ENCODE measurements at places on chromosomes 11 and 22. TPM values are rescaled to one million over a fixed set of nuclear protein-coding genes. Genes with fewer than 3 reads are reported as not detected.

- no peak overlapping the region for H3K4me3 ChIP-seq
- H3K27ac ChIP-seq, result no peak overlapping the region
- no peak for DNase-seq
- H3K4me1 ChIP-seq, result no peaks in the 10 kb centered on the region
- H3K36me3 ChIP-seq, result no peaks in the 10 kb centered on the region
- peaks cover 5% of the 10 kb centered on the region for H3K27me3 ChIP-seq
These were observed 36.3 kb upstream of the TMEM45B start for GRCh38 chr11:129779342-129779741.

GRCh38 chr11:73160005-73160760, 18.1 kb upstream of the FCHSD2 start:
- DNase-seq, result no peak
- no peak overlapping the region for H3K4me3 ChIP-seq
- H3K36me3 ChIP-seq, result no peaks in the 10 kb centered on the region
- peaks cover 2% of the 10 kb centered on the region for H3K27me3 ChIP-seq
- peaks cover 37% of the 10 kb centered on the region for H3K4me1 ChIP-seq
- H3K27ac ChIP-seq, result no peak overlapping the region

DNA sequence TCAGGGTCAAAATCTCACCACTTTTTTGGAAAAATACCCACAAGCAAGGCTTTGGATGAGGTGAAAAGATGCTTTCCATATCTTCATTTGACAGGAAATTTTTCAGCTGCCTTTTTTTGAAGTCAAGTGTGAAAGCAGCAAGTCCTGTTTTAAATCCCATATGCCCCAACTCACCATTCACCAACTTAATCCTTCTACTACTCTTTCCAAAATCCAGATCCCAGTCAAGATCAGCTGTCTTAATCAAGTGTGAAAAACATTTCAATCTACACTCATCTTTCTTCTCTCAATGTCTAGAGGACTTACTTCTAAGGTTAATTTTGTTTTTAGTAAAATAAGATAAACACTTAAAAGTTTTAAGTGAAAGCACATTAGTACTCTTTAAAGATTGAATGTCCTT, 128.4 kb upstream of the CEP126 start:
- DNase-seq, result no peak
- H3K27me3 ChIP-seq, result no peaks in the 10 kb centered on the region
- H3K36me3 ChIP-seq, result no peaks in the 10 kb centered on the region

DNA sequence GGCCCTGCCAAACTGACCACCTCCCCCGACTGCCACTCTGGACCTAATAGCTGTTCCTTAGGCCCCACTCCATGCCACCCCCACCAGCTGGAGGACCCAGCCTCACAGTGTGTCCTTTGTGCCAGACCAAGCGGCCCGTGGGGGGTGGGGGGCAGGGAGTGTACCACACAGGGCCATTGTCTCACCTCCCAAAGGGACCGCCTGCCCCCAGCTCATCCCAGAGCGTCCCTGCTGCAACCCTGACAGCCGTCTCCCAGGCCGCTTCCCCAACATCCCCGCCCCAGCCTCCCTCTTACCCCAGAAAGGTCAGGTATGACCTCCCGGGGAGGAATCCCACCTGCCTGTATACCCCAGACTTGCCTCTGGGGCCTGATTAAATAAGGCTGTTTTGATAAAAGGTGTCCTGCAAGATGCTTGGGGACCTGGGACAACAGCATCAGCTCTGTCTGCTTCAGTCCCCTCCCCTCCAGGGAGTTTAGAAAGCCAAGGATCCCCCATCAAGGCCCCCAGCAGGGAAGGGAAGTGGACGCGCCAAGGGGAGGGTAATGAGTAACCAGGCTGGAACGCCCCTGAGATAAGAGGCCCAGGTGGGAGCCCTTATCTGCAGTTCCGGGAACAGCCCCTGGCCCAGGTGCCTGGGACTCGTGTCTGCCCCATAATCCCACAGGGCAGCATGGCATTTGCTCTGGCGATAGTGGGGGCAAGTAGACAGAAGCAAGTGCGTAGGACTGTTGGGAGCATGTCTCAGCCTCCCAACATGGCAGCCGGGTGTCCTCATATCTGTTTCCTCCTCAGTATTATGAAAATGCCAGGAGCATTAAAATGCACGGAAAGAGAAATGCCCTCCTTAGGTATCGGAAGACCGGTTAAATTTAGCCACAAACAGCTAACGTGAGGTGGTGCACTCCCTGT, 9.0 kb downstream of the CDC42EP1 start:
- H3K27ac ChIP-seq, result no peak overlapping the region
- H3K27me3 ChIP-seq, result peaks cover 15% of the 10 kb centered on the region
- peaks cover 19% of the 10 kb centered on the region for H3K4me1 ChIP-seq
- no peak for DNase-seq

DNA sequence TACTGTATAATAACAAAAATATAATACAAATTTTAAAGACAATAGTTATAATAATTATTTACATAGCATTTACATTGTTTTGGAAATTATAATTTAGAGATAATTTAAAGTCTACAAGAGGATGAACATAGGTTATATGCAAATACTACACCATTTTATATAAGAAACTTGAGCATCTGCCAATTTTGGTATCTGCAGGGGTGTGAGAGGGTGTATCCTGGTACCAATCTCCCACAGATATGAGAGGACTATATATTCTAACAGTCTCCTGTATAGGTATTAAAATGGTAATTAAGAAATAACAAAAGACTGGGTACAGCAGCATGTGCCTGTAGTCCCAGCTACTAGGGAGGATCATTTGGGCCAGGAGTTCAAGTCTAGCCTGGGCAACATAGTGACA, 134.4 kb downstream of the APOL5 start:
- H3K4me1 ChIP-seq, result no peaks in the 10 kb centered on the region
- no peak overlapping the region for H3K27ac ChIP-seq
- no peaks in the 10 kb centered on the region for H3K36me3 ChIP-seq
- peaks cover 3% of the 10 kb centered on the region for H3K27me3 ChIP-seq
- no peak overlapping the region for H3K4me3 ChIP-seq

GRCh38 chr22:19728836-19729235, 5.5 kb downstream of the GP1BB start:
- no peaks in the 10 kb centered on the region for H3K36me3 ChIP-seq
- no peak overlapping the region for H3K4me3 ChIP-seq
- peaks cover 17% of the 10 kb centered on the region for H3K27me3 ChIP-seq
- H3K4me1 ChIP-seq, result peaks cover 5% of the 10 kb centered on the region

GRCh38 chr11:112525270-112525669, 264.6 kb upstream of the PLET1 start:
- no peak overlapping the region for H3K4me3 ChIP-seq
- DNase-seq, result no peak
- peaks cover 4% of the 10 kb centered on the region for H3K27me3 ChIP-seq
- no peak overlapping the region for H3K27ac ChIP-seq
- no peaks in the 10 kb centered on the region for H3K4me1 ChIP-seq

DNA sequence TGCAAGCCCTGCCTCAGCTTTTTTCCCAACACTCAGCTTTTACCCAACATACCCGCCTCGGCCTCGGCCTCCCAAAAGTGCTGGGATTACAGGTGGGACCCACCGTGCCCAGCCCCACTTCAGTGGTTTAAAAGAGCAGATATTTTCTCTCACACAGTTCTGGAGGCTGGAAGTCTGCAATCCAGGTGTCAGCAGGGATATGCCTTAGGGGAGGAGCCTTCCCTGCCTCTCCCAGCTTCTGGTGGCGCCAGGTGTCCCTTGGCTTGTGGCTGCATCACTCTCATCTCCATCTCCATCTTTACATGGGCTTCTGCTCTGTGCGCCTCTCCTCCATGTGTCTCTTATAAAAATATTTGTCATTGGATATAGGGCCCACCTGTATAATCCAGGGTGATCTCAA, 50.0 kb downstream of the MCHR1 start:
- H3K27ac ChIP-seq, result peak overlapping the region; percentile 55
- H3K27me3 ChIP-seq, result no peaks in the 10 kb centered on the region

DNA sequence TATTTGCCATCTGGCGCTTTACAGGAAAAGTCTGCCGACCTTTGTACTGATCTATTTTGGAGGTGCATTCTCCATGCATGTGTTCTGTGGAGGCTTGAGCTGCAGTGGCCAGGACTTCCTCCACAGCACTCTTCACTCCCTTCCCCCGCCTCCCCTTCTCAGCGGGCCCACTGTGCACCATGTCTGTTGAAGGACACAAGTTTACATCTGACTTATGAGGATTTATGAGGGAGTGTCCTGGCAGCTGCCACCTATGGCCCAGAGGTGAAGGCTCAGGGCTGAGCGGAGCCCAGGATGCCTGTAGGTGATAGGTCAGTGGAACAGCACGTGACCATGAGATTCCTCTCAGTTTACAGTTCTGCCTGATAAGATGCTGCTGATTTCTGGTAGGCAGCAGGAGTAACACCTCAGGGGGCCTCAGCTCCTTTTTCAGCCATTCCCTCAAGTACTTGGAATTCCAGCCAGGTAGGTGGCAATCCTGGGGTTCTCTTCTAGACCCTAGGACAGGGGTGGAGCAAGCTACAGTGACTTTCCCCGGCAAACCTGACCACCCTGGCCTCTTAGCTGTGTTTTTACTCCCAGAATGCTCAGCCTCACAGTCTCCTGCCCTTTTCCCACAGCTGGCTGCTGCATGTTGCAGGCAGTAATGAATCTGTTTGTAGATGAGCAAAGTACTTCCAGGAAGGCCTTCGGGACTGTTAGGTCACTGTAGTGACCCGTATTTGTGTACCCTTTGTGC, 59.9 kb downstream of the PPFIBP2 start:
- H3K27ac ChIP-seq, result no peak overlapping the region
- no peak overlapping the region for H3K4me3 ChIP-seq
- DNase-seq, result no peak
- no peaks in the 10 kb centered on the region for H3K36me3 ChIP-seq
- peaks cover 50% of the 10 kb centered on the region for H3K27me3 ChIP-seq

GRCh38 chr11:68855205-68855981, 13.7 kb upstream of the CPT1A start:
- no peak for DNase-seq
- no peaks in the 10 kb centered on the region for H3K36me3 ChIP-seq
- H3K27ac ChIP-seq, result no peak overlapping the region

DNA sequence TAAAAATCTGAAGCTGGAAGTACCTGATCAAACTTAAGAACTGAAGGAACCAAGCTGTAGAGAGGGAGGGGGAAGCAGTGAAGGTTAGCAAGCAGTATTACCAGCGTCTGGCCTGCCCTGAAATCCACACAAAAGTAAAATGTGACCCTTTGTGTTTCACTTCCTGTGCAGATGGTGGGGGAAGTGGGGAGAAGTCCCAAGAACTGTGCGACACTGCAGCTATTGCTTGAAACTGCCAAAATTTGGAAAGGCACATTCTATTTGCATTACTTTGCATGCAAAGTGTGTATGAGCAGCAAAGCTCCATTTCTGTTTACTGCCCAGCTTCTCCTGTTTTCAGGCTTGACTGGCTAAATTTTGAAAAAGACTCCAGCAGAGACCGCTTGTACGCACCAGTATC, 72.1 kb upstream of the BMAL1 start:
- peaks cover 6% of the 10 kb centered on the region for H3K27me3 ChIP-seq
- H3K4me3 ChIP-seq, result no peak overlapping the region
- no peaks in the 10 kb centered on the region for H3K36me3 ChIP-seq
- H3K27ac ChIP-seq, result no peak overlapping the region
- H3K4me1 ChIP-seq, result peaks cover 38% of the 10 kb centered on the region

GRCh38 chr22:25672289-25673084, 69.5 kb upstream of the MYO18B start:
- no peak overlapping the region for H3K4me3 ChIP-seq
- H3K27me3 ChIP-seq, result no peaks in the 10 kb centered on the region
- no peak for DNase-seq
- peaks cover 39% of the 10 kb centered on the region for H3K36me3 ChIP-seq
- H3K4me1 ChIP-seq, result peaks cover 6% of the 10 kb centered on the region

DNA sequence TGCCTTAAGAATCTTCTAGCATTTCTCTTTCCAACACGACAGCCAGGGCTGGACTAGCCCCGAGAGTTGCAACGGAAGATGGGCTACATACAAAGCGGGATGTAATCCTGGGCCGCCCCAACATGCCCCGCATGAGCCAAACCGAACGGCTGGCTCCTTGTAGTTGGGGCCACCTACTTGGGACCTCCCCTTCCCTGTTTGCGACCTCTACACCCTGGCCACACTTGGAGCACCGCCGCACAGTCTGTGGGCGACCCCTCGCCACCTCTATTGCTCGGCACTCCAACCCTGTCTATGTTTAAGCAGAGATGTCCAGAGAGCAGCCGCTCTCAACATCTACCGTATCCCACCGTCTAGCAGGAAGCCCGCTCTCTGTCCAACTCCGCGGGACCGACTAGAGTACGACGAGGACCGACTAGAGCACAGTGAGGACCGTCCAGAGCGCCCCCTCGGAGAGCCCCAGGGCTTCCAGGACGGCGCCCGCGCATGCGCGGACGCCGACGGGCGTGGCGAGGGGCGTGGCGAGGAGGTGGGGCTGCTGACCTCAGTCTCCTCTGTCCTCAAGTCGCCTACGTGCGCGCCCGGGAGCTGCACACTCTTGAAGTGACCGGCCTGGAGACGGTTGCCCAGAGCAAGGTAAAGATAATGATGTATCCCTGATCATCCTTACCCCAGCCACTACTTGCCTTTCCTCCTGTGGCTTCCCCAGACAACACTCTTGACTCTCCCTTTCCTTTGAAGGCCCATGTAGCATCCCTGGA, 32.3 kb downstream of the NEAT1 start:
- peak overlapping the region; percentile 94 for H3K4me3 ChIP-seq
- peaks cover 25% of the 10 kb centered on the region for H3K4me1 ChIP-seq
- peaks cover 2% of the 10 kb centered on the region for H3K36me3 ChIP-seq
- peak; percentile 95 for DNase-seq
- peak overlapping the region; percentile 83 for H3K27ac ChIP-seq

GRCh38 chr22:19937616-19938473, 3.7 kb upstream of the COMT start:
- no peak overlapping the region for H3K4me3 ChIP-seq
- DNase-seq, result no peak
- H3K4me1 ChIP-seq, result peaks cover 14% of the 10 kb centered on the region
- no peaks in the 10 kb centered on the region for H3K27me3 ChIP-seq
- H3K36me3 ChIP-seq, result peaks cover 22% of the 10 kb centered on the region

DNA sequence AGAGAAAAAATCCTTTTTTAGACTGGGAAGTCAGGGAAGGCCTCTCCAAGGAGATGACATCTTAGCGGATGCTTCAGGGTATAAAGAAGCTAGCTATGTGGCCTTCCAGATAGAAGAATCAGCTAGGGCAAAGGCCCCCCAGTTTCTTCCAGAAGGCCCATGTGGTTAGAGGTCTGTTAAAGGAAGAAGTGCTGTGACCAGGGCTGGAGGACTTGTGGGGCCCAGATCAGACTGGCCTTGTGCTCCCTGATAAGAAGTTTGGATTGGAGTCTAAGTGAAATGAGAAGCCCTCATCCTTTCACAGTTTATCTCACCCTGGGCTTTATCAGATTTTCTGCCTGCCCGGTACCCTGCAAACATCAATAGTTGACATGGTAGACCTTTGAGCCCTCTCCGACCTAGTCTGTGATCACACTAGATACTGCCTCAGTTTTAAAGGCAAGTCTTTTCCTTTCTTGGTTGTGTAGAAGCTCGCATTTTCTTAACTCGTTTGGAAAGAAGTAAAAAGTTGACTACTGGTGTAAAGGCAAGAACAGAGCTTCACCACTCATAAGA, 7.8 kb downstream of the AMPD3 start:
- H3K27ac ChIP-seq, result peak overlapping the region; percentile 10
- peaks cover 64% of the 10 kb centered on the region for H3K36me3 ChIP-seq
- no peaks in the 10 kb centered on the region for H3K27me3 ChIP-seq
- DNase-seq, result no peak

The ARFGAP2 gene
- total RNA-seq, result 109 TPM

Measured in activated CD4-positive, alpha-beta T cell treated with anti-CD3 and anti-CD28 coated beads, Interleukin-2, amount 10 ng/mL, durations not matched to agents 24 days and 14 days (primary cell).